Fibroblast of lung (primary cell): ENCODE measurements at places on chromosomes 12 and 14. TPM values are rescaled to one million over a fixed set of nuclear protein-coding genes. Genes with fewer than 3 reads are reported as not detected.

Gene ARHGDIB
- total RNA-seq: 5.9 and 8.3 TPM in 2 replicates

Gene TPPP2
- total RNA-seq: not detected in 2 replicates

Gene IQSEC3
- total RNA-seq: 0.77 and 1.3 TPM in 2 replicates

Gene WDHD1
- 8.6 and 9.8 TPM in 2 replicates for total RNA-seq

Gene MANSC1
- total RNA-seq: 1.3 and 1.8 TPM in 2 replicates

Gene KITLG
- 45.7 and 64.6 TPM in 2 replicates for total RNA-seq

Gene SERPINA10
- total RNA-seq: not detected in 2 replicates

Gene ADGRD1
- 7.3 and 13.4 TPM in 2 replicates for total RNA-seq

Gene NAB2
- 39.6 and 62.7 TPM in 2 replicates for total RNA-seq

Gene RNASE3
- total RNA-seq: not detected in 2 replicates

Gene GLIPR1L1
- under 0.01 TPM in 1 of 2 replicates, not detected in the other for total RNA-seq

Gene TAS2R14
- 2.1 and 2.6 TPM in 2 replicates for total RNA-seq

Gene POTEM
- not detected in 2 replicates for total RNA-seq

Gene OAS1
- 1.8 and 3.6 TPM in 2 replicates for total RNA-seq

Gene IL22
- total RNA-seq: not detected in 2 replicates

Gene DDHD1
- 19.0 and 30.6 TPM in 2 replicates for total RNA-seq

Gene PAX9
- not detected in 2 replicates for total RNA-seq

Gene HOXC13
- not detected in 2 replicates for total RNA-seq

Gene ALDH6A1
- total RNA-seq: 19.5 and 38.6 TPM in 2 replicates

Gene C3AR1
- total RNA-seq: 0.17 TPM in 1 of 2 replicates, not detected in the other

Gene PTPN6
- 0.26 TPM in 1 of 2 replicates, not detected in the other for total RNA-seq

Gene TRHDE
- 5.9 and 7.3 TPM in 2 replicates for total RNA-seq

Gene DTX1
- total RNA-seq: 0.26 TPM in 1 of 2 replicates, not detected in the other

Gene PABPN1
- total RNA-seq: 59.1 and 73.2 TPM in 2 replicates

Gene CEP128
- 6.7 and 7.8 TPM in 2 replicates for total RNA-seq

Gene PPP4R4
- total RNA-seq: 0.51 and 0.99 TPM in 2 replicates

Gene SLC17A8
- not detected in 2 replicates for total RNA-seq

Gene SLC22A17
- 16.4 and 23.1 TPM in 2 replicates for total RNA-seq

Gene RASAL1
- total RNA-seq: not detected in 2 replicates

Gene C12orf50
- under 0.01 TPM in 1 of 2 replicates, not detected in the other for total RNA-seq

Gene HNF1A
- total RNA-seq: not detected in 2 replicates

Gene ESYT1
- total RNA-seq: 261 and 446 TPM in 2 replicates

Gene PDZRN4
- not detected in 2 replicates for total RNA-seq

Gene FOXN4
- not detected in 2 replicates for total RNA-seq

Gene CRACR2A
- total RNA-seq: 3.3 and 5.8 TPM in 2 replicates

Gene ABCC9
- 8.7 and 9.9 TPM in 2 replicates for total RNA-seq

Gene BDKRB2
- 43.9 and 91.5 TPM in 2 replicates for total RNA-seq

Gene CLEC7A
- total RNA-seq: not detected in 2 replicates

Gene USP44
- total RNA-seq: 27.2 and 27.4 TPM in 2 replicates

Gene DHRS2
- total RNA-seq: not detected in 2 replicates

Gene NABP2
- total RNA-seq: 25.9 and 29.2 TPM in 2 replicates

Gene ADAM21
- total RNA-seq: 0.51 and 0.66 TPM in 2 replicates

Gene ZDHHC22
- not detected in 2 replicates for total RNA-seq

Gene KLRC2
- total RNA-seq: not detected in 2 replicates

Gene ANKRD33
- total RNA-seq: under 0.01 TPM in 1 of 2 replicates, not detected in the other

Gene TAS2R10
- total RNA-seq: 0.50 and 0.51 TPM in 2 replicates

Gene CACNA1C
- 7.4 and 11.4 TPM in 2 replicates for total RNA-seq

Gene DICER1
- 28.7 and 35.2 TPM in 2 replicates for total RNA-seq

Gene CLEC4D
- not detected in 2 replicates for total RNA-seq

Gene MNAT1
- 33.6 and 48.2 TPM in 2 replicates for total RNA-seq

Gene ZNF891
- 1.0 and 1.2 TPM in 2 replicates for total RNA-seq

Gene WNT1
- not detected in 2 replicates for total RNA-seq

Gene CATSPERB
- total RNA-seq: under 0.01 TPM in 1 of 2 replicates, not detected in the other

Gene FOXG1
- total RNA-seq: not detected in 2 replicates

Gene INHBC
- not detected in 2 replicates for total RNA-seq

Gene FOXA1
- total RNA-seq: under 0.01 TPM in 2 replicates
